ENCODE measurements at places on chromosomes 12 and 14.

- DNase-seq: no peak
Measured at GRCh38 chr12:29155079-29155478, 6.0 kb downstream of the FAR2 start.

DNA sequence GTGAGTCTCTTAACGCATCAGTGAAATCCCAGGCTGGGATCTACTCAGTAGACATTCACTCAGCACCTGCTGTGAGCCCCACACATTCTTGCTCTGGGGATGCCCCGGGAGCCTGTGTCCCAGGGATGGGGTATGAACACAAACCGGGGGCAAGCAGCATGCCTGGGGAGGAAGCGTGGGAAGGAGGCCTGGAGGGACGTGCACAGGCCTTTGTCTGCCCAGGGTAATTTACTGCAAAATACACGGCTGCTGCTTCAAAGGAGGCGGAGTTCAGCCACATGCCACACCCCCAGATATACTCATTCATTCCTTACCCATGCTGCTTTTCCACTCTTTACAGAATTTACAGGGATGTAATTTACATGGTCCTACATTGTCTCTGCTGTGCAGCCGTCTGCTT is 187.8 kb downstream of the ADGRD1 start:
- no peak for DNase-seq

GRCh38 chr12:94643606-94644005 is 6.8 kb downstream of the TMCC3 start:
- DNase-seq: no peak

DNA sequence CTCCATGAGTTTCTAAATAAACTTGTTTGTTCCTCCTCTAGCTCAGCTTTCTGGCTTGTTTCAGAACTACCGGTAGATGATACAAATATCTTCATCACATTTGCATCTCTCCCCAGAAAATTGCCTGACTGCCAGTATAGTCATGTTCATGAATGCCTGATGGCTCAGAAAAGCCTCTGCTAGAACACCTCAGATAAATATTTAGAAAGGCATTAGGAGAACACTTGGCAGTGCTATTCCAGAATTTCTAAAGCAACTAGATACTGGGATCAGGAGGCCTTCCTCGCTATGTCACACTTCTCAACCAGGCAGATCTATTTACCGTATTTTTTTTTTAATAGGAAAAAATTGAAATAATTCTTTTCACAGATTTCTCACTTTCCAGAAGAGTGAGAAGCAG is 32.3 kb upstream of the KRAS start:
- DNase-seq: no peak

DNA sequence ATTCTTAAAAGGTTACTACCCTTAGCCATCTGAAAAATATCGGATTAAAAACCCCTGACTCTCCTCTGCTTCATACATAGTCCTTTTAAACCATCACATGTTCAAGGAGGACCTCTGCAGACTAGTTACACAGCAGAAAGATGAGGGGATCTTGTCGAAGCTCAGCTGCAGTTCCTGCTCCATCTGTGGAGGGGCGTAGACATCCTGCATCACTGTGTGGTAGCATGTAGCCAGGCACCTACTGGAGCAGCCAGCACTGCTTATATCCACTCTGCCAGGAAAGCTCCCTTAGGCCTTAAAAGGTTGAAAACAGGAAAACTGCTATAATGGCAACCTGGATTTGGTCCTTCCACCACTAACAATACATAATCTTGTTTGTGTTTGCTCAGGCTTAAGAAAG is 57.6 kb upstream of the STRN3 start:
- no peak for DNase-seq

DNA sequence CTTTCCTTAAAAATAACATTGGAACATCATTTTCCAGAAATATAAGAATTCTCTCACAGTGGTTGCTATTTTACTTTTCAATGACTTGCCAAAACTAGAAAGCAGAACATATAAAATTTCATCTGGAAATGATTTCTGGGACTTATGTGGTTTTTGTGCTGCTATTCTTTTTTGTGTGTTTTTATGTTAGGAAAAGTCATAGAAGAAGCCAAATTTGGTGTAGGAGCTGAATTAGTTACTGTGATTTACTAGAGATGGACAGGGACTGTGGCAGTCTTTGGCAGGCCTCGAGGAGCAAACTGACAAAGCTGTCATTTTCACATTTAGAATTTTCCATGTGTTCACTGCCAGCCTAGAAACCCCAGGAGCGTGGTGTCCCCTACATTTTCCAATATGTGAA is 38.3 kb upstream of the LDHB start:
- DNase-seq: no peak

GRCh38 chr14:106210650-106211049 is 684.3 kb downstream of the TMEM121 start:
- DNase-seq: no peak

Measured in anterior cingulate cortex (tissue), 58 donors.